HT1080 (cell line): ENCODE measurements at places on chromosomes 7 and 10. TPM values are rescaled to one million over a fixed set of nuclear protein-coding genes. Genes with fewer than 3 reads are reported as not detected.

The PPP1R17 gene
- total RNA-seq = not detected in 2 replicates

The SPDYE5 gene
- not detected in 2 replicates for total RNA-seq

The HGF gene
- not detected in 2 replicates for total RNA-seq

The DBF4 gene
- 71.2 and 80.1 TPM in 2 replicates for total RNA-seq

The C10orf95 gene
- total RNA-seq = 0.37 TPM in 1 of 2 replicates, not detected in the other

The BEND7 gene
- 4.0 and 5.7 TPM in 2 replicates for total RNA-seq

DNA sequence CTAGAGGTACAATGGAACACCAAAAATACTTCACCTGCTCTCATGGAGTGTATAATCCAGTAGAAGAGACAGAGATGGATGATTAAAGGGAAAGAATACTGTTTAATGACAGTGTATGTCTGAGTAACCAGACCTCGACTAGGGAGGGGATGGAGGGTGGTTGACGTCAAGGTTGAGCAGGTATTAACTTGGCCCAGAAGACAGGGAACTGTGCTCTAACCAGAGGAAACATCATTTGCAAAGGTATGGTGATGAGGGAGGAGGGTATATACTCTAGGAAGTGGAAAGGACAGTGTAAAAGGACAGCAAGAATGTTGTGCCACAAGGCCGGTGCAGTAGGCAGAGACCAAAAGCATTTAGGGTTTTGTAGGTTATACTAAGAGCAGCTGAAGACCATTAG, 2.9 kb downstream of the MIOS start:
- DNase-seq = no peak

DNA sequence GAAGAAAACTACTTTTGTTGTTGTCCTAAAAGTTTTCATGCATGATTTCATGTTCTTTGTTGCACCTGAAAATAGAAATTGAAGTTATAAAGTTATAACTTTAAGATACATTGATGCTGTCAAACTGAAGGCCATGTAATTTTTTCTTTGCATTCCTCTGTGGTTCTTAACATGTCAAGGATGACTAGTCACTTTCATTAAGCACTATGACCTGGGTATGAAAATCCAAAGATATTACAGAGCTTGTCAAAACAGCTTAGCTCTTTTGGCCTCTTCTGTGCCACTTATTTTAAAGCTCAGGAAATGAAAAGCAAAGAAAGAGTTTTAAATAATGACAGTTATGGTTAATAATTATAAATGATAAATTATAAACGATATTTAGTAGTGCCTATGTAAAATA, 241.6 kb upstream of the CACNA2D1 start:
- no peak for DNase-seq

DNA sequence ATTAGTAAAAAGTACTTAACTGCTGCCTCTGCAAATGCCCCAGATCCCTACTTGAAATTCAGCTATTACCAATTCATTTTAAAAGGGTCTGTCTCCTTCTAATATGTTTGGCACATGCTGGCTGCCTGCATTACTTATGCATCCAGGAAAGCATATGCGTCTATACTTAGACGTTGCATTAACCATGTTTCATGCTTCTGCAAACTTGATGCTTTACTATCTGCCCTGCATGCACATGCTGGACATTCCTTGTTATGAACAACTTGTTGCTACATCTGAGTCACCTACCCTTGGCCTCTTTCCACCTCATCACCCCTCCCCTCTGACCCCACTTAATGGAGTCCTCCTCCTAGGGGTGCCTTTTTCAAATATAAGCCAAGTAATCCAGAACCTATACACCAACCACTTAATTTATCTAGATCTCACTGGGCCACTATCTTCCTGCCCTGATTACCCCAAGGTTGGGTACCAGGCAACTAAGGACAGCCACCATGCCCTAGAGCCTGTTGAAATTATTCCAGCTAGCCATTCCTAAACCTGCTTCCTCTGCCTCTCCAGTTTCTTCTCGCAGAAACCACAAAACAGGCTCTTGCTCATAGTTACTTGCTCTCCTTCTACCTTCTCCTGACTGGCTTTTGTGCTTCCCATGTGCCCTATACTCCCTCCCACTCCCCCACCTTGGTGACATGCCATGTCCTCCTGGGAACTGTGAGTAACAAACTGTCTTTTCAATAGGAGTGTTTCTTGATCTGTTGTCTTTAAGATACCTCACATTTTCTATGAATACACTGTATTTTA, 1187.9 kb downstream of the REEP3 start:
- peak; percentile 65 for DNase-seq

GRCh38 chr10:69119896-69120295, 4.1 kb upstream of the VPS26A start:
- peak; percentile 49 for DNase-seq

- DNase-seq = no peak
Measured at GRCh38 chr7:39083781-39084180, 106.1 kb downstream of the POU6F2 start.

DNA sequence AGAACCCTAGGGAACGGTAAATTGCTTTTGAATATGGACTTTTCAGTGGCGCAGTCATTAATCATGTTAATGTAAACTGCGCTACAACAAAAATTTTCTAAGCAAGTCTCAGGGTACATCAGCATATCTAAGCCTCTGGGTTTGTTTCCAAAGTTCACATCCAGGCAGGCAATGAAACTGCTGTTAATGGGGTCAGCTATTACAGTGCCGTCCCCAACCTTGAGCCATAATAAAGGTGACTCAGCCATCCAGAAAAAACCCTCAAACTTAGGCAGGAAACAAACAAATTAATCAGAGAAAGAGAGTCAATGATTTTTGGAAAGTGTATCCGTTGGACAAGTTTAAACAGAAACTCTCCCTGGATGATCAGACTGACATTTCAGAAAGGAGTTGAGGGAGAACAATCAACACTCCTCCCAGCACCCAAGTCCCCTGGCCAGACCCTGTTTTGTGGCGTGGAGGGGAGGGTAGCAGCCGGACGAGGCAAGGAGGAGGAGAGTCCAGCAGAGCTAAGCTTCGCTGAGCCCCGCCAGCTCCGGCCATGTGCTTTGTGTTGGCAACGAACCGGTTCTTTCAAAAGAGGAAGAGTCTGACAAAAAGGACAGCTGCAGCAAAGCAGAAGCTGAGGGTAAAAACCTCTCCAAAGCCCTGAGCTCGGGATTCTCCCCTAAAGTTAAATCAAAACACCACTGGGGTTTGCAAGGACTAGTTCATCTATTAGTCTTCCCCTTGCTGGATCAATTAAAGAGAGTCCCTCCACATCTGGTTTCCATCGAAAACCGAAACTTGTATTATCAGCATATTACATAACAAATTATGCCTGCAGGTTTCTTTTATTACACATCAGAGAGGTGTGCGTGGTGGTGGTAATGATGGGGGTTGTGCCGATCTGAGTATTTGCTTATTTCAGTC, 3.6 kb downstream of the FAM53B start:
- DNase-seq = no peak

- DNase-seq = no peak
Measured at GRCh38 chr7:43735802-43736603, 6.7 kb upstream of the COA1 start.

GRCh38 chr10:75980419-75981002, 549.1 kb downstream of the LRMDA start:
- no peak for DNase-seq

GRCh38 chr10:48439031-48439430, 132.6 kb downstream of the MAPK8 start:
- peak; percentile 27 for DNase-seq

DNA sequence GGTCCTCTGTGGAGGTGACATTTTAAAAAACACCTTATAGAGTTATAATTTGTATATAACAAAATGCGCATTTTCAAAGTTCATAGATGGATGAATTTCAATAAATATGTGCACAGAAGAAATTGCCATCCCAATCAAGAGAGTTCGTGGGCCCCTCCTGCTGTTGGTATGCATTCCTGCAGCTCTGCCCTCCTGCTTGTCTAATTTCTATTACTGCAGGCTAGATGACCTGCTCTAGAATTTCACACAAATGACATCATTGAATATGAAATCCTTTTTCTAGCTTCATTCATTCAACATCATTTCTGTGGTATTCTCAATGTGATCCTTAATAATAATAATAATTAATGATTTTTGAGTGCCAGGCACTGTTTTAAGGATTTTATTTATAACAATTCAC, 348.2 kb downstream of the SDK1 start:
- no peak for DNase-seq
